ENCODE measurements at places on chromosomes 16 and 17. TPM values are rescaled to one million over a fixed set of nuclear protein-coding genes. Genes with fewer than 3 reads are reported as not detected.
A peak's percentile ranks its signal among the peaks of the same experiment; 100 is the strongest.

TMC5 gene
- 2.3 TPM for total RNA-seq

FOXF1 gene
- not detected for total RNA-seq

DNA sequence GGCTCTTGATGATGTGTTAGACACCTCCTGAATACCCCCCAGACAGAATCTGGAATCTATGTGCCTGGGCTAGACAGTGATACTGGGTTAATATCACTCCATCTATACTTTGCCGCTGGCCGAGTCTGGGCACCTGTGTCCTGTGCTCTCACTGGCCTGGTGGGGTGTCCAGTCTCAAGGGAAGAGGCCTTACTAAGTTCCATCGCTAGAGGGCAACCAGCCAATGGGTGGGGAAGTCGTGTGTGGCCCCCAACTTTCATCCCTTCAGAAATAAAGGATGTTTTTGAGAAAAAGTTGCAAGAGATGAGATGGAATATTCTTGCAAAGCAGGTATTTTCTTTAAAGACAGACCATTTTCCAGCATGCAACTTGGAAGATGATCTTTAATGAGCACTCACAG, 1.6 kb upstream of the GLP2R start:
- DNase-seq, result no peak

GRCh38 chr17:43449470-43450248, 34.1 kb upstream of the DHX8 start:
- peak; percentile 48 for DNase-seq

DNA sequence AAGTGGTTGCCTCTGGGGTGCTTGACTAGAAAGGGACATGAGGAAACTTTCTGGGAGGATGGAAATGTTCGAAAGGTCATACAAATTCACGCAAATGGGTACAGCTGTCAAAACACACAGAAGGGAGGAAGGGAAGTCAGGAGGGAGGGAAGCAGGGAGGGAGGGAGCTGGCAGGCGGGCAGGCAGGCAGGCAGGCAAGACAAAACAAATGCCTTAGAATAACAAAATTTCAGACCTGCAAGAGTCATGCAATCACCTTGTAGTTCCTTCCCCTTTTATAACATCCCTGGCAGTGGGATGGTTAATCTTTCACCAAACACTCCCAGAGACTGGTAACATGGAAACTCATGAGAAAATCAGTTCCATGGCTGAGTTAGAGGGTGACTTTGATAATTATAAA, 189.2 kb downstream of the STX8 start:
- no peak for DNase-seq

DNA sequence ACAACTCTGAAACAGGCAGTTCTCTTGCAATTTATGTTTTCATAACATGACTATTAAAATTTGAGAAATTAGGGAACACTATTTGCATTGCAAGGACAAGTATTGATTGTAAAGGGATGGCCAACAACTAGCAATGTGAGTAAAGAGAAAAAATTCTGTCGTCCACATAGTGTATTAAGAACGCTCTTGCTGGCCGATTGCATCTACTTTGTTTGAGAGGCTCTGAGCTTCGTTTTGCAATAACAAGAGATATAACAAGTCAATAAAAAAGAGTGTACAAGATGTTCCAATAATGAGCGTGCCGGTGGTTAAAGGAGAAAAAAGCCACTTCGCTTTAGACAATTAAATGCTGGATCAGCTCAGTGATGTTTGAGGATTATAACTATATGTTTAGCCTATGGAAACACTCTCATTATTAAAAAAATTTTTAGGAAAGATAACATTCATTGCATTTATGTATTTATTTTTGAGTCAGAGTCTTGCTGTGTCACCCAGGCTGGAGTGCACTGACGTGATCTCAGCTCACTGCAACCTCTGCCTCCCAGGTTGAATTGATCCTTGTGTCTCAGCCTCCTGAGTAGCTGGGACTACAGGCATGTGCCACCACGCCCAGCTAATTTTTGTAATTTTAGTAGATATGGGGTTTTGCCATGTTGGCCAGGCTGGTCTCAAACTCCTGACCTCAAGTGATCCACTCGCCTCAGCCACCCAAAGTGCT, 19.2 kb upstream of the TOM1L1 start:
- DNase-seq, result no peak

DNA sequence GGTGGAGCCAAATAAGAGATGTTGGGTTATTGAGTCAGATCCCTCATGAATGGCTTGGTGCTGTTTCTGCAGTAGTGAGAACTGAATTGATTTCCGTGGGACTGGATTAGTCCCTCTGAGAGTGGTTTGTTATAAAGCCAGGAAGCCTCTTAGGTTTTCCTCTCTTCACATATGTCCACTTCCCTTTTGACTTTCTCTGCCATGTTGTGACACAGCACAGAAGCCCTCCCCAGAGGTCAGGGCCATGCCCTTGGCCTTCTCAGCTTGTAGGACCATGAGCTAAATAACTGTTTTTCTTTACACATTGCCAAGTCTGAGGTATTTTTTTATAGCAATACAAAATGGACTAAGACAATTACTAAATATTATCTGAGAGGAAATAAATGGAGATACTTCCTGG, 10.3 kb upstream of the HAPSTR1 start:
- DNase-seq, result no peak
